ENCODE measurements at places on chromosomes 6 and 20.

DNA sequence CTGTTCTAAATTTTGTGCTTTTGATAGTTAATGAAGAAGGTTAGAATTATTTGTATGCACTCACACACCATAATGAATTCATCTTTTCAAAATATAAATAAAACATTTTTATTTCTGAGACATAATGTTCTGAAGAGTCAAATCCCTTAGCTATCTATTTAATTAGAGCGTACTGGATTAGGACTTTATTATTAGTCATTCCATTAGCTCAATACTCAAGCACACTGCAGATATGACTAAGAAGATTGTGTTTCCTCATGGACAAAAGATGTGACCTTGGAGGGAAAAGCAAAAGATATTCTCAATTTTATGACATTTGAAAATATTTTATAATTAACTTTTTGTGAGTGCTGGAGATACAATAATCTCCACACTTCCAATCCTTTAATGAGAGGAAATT, 666.4 kb downstream of the CD109 start:
- DNase-seq, result no peak

DNA sequence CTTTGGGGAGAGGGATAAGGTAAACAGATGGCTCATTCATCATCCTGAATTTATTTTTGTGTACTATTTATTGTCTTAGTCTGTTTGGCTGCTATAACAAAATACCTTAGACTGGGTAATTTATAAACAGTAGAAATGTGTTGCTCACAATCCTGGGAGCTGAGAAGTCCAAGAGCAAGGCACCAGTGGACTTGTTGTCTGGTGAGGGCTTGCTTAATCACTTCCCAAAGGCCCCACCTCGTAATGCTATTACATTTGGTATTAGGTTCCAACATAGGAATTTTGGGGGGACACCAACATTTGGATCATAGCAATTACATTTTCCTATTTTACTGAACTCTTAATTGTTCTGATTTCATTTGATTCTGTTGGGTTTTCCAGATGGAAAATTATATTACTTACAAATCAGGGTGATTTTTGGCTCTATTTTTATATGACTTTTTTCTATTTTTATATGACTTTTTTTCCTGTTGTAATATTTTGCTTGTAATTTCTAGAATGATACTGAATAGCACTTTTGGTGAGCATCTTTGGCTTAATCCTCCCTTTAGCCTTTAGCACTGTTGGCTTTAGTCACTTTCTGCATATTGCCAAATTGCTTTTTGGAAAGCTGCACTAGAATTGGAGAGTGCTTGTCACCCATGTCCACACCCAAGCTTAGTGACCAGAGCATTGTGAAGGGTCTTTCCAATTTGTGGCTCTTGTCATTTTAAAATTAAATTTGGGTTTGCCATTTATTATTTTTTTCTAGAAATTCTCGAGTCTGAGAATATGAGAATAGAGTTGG, 43.7 kb upstream of the TULP4 start:
- no peak for DNase-seq

GRCh38 chr6:164015088-164015484, 600.6 kb downstream of the QKI start:
- DNase-seq, result no peak

GRCh38 chr6:99661870-99662269, 55.2 kb downstream of the PRDM13 start:
- DNase-seq, result no peak

DNA sequence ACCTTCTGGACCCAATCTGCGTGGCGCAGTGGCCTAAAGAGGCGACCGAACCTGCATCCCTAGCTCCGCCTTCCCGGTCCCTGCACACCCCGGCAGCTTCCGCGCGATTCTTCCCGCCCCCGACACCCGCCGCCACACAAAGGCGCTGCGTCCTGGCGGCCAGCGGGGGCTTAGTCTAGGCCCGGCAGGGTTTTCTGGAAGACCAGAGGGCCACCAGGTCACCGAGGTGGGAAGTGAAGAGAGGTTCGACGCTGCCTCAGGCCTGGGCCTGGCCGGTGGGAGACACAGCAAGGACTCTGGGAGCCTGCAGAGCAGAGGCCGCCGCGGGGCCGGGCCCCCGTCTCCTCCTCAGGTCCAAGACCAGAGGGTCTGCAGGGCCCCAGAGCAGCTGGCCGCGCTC, 154.9 kb downstream of the OR2B2 start:
- no peak for DNase-seq

- no peak for DNase-seq
Observed at GRCh38 chr6:43758617-43759050, 11.4 kb upstream of the VEGFA start.

Data from GF-D8 (cell line).